ENCODE measurements at places on chromosomes 2 and 18.

DNA sequence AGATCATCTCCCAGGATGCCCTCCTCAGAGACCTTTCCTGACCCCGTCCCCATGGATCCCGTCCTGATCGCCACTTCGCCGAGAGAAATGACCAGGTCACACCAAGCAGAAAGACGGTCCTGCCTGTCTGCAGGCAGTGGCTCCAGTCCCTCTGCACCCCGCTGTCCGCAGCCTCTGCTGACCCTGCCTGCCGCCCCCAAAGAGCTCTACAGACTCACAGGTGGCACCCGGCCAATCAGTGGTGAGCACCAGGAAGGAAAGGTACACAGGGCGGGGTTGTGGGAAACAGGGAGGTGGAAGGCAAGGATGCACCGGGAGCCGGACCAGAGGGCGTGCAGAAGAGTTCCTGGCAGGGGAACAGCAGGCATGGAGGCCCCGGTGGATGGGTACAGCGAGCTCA lies 94.8 kb downstream of the NDUFA10 start:
- DNase-seq, result peak; percentile 60

DNA sequence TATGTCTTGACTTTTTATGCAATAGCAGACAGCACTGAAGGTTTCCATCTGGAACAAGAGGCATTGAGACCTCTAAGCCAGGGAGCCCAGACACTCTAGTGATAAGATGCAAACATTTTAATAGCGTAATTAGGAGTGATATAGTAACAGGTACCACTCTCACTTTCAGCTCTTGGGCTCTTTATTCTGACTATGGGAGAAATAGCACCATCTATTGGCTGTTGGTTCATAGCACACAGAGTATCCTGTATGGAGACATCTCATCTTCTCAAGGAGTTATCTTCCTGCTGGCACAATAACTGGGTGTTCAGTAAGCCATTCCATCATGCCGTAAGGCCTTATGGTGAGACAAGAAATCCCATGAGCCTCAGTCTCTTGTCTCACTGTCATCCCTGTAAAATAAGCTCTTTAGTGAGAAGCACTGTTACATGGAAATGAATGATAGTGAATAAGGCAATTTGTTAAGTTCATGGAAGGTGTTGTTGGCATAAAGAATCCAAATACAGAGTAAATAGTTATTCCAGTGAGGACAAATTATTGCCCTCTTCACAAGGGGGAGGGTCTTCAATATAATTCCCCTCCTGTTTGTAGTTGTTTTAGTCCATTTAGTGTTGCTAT lies 48.3 kb downstream of the THUMPD2 start:
- no peak for DNase-seq

DNA sequence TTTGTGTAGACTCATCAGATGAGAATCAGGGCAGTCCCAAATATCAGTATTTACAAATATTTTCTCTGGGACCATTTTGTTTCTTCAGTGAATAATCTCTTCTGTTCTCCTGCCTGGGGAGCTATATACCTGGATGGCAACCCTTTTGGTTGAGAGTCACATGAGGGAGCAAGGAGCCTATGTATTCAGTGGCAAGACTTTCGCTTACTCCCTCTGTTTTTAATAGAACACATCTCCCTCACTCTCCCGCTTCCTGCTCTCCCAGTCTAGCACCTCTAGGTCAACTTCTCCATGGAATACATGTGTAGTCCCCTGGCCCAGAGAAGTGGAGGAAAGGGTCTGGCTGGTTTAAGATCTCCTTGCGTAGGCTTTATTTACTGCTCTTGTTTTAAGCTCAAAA lies 600.3 kb downstream of the CCDC85A start:
- no peak for DNase-seq

- DNase-seq, result no peak
These were observed 3.3 kb downstream of the SKOR2 start for GRCh38 chr18:47248115-47248603.

DNA sequence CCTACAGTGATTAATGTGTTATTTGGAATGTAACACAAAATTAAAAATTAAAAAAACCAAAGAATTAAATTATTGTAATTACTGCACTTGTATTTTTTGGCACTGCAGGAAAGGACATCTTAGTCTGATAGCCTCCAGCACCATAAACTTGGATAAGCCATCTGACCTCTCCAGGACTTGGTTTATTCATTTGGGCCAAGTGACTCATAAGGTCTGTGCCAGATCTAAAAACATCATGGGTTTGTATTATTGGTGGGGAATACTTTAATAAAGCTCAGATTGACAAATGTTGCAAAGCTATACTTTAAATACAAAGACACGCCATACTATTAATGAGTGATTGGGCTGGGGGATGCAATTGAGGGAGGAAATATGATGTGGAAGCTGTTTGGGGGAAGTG lies 225.2 kb downstream of the ZNF521 start:
- DNase-seq, result no peak

DNA sequence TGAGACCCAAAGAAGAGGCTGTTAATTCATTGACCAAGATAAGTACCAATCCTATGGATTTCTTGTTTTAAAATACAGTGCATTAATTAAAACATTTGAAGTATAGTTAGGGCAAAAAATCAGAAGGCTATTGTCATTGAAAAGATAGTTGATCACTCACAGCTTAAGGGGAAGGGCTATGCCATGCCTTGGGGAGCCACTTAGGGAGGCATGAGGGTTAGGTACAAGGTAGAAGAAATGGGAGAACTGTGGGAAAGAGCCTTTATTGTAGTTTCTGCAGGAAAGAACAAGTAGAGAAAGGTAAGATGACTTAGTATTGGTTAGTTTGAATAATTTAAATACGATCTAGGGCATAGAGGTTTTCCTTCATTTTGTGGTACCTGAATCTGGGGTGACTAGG lies 1285.5 kb upstream of the TMEFF2 start:
- DNase-seq, result no peak

- no peak for DNase-seq
These were observed 578.6 kb downstream of the PIK3C3 start for GRCh38 chr18:42533616-42534015.

- DNase-seq, result no peak
These were observed 100.6 kb upstream of the LHCGR start for GRCh38 chr2:48856144-48856543.

DNA sequence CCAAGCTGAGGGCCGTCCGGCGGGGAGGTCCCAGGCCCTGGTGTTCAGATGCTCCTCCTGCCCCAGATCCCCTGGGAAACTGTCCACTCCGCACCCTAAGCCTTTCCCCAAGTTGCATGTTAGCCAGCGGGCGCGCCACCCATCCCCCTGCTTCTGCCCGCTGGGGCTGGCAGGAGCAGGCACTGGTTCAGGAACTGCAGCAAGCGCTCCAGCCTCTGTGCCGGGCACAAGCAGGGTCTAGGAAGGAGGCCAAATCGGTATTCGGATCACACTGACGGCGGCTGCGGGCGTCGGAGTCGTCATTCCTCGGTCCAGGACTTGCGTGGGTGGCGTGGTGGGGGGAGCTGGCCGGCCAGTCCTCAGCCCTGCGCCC lies 53.7 kb downstream of the FAM168B start:
- peak; percentile 53 for DNase-seq

GRCh38 chr18:48923746-48924629 lies 26.8 kb downstream of the SMAD7 start:
- DNase-seq, result no peak

DNA sequence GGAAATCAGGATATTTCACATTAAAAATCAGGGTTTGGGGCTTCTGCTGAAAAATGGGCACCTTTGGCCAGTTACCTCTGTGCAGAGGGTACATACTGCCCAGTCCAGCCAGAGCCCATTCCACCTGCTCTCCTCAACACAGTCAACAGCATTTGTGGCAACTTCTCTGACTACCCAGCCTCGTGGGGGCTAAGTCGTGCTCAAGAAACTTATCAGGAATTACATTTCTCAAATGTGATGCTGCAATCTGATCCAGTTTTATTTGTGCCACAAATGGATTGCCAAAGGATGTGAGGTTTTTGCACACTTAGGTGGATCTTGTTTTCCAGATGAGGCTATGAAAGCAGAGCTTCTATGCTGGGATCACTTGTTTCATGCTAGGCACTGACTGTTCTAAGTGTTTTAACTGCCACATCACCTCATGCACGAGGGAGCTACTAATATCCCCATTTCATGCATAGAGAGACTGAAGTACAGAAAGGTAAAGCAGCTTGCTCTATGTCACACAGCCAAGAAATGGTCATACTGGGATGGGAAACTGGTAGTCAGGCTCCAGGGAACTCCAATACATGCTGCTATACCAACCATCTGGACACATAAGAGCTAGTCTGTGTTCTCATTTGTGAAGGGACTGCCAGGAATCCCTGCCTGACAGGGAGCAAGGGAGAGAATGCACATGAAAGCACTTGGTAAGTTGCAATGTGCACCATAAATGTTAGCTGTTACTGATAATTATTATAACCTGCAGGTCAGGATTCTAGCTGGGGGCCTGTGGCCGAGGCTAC lies 89.0 kb upstream of the HK2 start:
- no peak for DNase-seq

- DNase-seq, result no peak
These were observed 119.0 kb upstream of the ZFP36L2 start for GRCh38 chr2:43345391-43345813.

DNA sequence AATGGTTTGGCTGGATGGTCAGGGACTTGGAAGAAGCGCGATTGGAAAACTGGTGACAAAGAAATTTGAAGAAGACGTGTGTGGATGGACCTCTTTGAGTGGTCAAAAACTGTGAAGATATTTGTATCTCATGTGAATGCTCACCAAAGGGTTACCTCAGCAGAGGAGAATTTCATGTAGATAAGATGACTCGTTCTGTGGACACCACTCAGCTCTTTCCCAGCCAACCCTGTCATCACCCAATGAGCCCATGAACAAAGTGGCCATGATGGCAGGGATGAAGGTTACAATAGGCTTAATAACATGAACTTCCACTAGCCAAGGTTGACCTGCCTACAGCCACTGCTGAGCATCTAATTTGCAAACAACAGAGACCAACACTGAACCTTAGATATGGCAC lies 248.3 kb downstream of the KCNE4 start:
- no peak for DNase-seq

DNA sequence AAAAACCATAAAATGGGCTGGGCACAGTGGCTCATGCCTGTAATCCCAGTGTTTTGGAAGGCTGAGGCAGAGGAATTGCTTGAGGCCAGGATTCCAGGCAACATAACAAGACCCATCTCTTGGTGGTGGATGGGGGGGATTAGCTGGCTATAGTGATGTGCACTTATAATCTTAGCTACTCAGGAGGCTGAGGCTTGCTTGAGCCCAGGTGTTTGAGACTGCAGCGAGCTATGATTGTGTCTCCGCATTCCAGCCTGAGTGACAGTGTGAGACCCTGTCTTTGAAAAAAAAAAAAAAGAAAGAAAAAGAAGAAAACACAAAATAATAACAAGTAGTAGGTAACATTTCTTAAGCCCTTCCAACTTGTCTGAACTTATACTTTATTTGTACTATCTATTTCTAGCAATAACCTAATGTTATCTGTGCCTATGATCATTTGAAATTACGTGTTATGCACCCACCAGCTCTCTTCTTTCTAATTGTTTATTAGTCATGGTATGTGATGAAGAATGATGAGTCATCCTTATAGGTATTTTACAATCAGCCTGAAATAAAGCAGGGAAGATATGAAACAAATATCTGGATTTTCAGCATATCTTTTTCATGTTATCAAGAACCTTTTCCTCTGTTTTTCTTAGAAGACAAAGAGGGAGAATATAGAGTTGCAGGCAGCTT lies 129.3 kb upstream of the UNC80 start:
- DNase-seq, result no peak

GRCh38 chr2:117858892-117859531 lies 44.5 kb downstream of the DDX18 start:
- no peak for DNase-seq

DNA sequence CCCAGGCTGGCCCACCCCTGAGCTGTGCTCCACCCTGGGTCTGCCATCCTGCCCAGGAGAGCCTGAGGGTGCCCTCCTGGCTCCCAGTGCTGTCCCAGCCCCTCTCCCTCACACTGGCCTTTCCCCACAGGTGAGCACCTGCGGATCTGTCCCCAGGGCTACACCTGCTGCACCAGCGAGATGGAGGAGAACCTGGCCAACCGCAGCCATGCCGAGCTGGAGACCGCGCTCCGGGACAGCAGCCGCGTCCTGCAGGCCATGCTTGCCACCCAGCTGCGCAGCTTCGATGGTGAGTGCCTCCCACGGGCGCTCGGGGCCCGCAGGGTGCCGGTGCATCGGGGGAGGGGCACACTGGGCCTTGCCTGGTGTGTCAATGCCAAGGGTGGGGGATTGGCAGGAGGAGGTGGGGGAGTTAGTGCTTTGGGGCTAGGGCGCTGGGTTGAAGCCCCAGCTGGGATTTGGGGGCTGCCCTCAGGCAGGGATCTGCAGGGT lies 23.5 kb downstream of the GPC1 start:
- peak; percentile 53 for DNase-seq

DNA sequence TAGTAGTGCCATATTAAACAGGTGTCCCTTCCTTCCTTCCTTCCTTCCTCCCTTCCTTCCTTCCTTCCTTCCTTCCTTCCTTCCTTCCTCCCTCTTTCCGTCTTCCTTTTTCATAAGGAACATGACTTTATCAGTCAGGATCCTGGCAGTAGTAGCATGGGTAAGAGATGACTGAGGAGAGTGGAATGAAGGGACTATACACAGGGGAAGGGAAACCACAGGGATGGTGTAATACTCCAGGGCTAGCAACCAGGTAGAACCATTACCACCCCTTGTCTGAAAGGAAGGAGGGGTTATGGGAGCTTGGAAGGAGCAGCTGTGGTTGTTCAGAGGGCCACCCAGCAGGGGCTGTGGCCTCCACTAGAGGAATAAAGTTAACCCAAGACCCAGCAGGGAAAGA lies 23.2 kb upstream of the KDM3A start:
- no peak for DNase-seq

DNA sequence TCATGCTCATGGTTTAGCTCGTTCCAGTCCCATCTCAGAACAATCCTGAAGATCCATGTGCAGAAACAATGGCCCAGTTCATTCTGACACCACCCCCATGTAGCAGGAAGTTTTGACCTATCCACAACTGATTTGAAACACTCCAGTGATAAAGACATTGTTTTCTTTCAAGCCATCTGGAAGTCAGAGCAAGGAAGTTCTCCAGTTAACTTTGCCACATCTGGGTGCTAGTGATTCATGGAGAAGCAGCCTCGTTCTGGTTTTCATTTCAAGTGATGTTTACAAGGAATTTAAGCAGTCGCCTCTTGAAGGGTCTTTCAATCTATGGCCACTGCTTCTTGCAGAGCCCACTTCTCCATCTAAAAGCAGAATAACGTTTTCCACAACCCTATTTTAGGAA lies 36.6 kb upstream of the TWIST2 start:
- no peak for DNase-seq

- DNase-seq, result no peak
These were observed 9.9 kb downstream of the ACVR1 start for GRCh38 chr2:157866202-157866601.

DNA sequence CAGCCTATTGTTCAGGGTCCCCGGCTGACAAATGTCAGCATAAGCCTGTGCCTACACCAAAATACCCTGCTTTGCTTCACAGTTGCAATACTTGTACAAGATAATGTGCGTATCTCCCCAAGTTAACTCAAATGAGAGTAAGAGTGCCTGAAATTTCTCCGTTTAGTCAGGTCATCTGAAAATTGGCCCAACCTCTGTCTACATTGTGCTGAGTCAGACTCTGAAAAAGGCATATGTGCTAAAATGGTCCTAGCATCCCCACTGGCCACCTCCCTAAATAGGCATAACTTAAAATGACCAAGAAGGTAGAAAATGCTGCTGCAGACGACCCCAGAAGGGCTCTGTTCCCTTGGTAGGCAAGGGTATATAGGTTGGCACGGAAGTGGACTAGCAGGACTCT lies 1653.8 kb upstream of the DDX18 start:
- DNase-seq, result no peak

Data from ascending aorta (tissue), 2 donors.